ENCODE measurements at places on chromosomes 16 and 17.

DNA sequence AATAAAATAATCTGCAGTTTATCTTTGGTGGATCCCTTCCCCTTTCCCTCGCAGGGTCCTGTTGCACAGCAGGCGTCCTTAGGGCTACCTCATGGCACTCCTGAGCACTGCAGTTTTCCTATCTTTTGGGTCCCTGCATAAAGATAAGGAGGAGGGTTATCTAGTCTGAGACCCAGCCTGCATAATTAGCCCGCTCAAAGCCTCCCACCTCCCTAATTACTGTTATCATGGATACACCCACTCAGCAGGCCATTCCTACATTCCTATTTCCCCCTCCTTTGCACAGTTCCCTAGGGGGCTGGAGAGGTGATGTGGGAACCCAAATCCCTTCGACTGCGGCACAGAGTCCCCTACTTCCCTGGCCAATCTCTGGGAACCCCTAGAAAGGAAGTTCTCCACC lies 5.1 kb upstream of the CLUH start:
- no peak for DNase-seq

DNA sequence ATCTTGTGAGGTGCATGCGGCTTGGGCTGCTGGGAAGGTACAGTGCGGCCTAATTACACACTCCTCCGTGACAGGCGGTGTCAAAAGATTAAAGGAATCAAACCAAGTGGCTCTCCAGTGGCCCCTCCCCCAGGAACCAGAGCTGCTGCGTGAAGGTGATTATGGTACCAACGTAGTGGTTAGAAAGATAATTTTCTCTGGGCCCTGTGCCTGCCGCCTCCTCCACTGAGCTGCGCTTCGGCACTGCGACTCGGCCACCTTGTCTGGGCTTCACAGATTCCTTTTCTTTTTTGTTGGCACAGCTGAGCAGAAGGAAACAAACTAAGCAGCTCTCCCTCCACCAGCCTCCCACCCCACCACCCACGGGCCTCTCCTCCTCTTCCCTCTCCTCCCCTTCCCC lies 113.2 kb upstream of the SDK2 start:
- no peak for DNase-seq

DNA sequence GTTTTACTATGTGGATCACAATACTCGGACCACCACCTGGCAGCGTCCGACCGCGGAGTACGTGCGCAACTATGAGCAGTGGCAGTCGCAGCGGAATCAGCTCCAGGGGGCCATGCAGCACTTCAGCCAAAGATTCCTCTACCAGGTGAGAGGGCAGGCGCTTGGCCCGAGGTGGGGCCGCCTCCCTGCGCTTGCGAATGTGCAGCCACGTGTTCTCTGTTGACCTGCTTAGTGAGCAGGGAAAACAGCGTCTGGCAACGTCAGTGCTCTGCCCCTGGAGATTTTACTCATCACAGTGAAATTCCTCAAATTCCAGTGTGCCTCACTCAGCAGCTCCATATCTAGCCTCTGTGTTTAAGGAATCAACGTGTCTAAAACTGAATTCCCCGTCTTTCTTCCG lies 33.4 kb upstream of the CLEC18A start:
- no peak for DNase-seq

DNA sequence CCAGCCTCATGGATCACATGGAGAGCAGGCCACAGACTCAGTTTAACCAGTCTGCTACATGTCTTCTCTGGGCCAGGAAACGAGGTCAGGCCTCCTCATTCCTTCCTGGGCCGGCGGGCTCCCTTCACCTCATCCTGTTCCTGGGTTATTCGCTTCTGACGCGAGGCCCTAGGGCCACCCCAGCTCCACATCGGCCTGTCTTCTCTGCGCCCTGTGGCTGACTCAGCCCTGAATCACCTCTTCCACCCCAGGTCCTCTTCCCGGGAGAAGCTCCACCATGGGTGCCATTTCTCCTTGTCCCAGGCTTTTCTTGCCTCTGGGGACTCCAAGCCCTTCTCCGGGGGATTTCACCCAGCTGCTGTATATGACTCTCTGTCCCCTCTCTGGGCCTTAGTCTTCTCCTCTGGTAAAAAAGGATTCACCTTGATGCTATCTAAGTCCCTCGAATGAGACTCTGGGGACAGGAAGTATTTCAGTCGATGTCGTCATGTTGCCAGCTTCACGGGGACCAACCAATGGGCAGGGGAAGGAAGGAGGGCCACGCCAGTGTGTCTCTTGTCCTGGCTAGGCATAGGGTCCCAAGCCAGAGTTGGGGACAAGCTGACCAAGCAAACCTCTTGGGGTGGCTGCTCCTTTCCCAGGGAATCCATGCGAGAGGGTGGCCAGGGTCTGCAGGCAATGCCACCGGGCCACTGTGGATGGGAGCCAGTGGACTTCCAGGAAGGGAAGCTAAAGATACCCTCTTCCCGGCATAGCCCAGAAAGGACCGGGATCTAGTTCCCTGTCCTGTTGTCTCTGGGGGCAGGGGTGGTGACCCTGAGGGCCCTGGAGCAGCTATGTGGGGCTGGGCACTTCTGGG lies 58.7 kb downstream of the SOCS3 start:
- no peak for DNase-seq

GRCh38 chr17:48548523-48549280 lies 3.8 kb upstream of the HOXB2 start:
- DNase-seq: no peak

GRCh38 chr16:47359478-47359877 lies 101.4 kb downstream of the ITFG1 start:
- no peak for DNase-seq

DNA sequence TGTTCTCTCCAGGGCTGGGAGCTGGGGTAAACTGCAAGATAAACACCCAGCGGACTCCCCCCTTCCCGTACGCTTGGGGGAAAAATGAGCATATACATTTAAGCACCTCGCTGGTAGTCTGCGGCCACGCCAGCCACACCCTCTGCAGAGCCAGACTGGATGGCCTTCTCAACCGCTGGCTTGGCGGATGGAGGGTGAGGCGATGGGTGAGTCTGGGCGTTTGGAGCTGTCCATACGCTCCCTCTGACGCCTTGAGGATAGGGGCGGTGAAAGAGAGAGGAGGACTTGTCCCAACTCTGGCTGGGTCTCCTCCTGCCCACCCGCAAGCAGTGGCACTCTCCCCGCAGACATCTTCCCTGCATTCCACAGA lies 1.0 kb downstream of the ITGA3 start:
- no peak for DNase-seq

DNA sequence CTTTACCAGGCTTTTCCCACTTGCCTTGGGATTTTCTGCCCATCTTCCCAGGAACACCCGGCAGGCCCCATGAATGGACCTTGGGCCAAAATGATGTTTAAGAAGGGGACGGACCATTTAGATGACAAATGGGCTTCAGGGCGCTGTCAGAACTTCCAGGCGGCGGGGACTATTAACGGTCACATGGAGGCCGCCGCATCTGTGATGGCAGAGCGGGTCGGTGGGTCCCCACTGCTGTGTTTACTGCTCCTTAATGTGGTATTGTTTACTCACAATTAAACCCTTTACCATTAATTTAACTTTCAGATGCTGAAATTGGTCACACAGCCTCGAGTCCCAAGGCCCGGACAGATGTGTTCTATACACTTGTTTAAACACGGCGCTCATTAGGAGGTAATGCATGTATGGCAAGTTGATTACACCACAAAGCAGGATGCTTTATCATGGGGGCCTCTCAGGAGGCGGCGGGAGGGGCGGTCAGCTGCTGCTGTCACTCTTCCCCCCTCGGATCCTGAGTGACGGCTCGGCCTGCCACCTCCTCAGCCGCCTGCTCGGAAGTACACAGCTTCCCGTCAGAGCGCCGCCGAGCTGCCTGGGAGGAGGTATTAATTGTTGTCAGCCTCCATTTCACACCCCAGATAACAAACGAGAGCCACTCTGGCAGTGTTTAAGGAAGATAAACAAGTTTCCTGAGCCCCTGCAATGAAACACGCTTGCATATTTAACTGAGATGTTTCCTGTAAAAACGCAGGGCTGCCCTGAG lies 83.9 kb upstream of the IRX3 start:
- peak; percentile 67 for DNase-seq

- DNase-seq: no peak
Measured at GRCh38 chr17:51536627-51537026, 276.3 kb downstream of the UTP18 start.

GRCh38 chr16:47780213-47780875 lies 319.2 kb downstream of the PHKB start:
- DNase-seq: no peak

- DNase-seq: no peak
Measured at GRCh38 chr16:14539631-14540030, 90.4 kb downstream of the PARN start.

DNA sequence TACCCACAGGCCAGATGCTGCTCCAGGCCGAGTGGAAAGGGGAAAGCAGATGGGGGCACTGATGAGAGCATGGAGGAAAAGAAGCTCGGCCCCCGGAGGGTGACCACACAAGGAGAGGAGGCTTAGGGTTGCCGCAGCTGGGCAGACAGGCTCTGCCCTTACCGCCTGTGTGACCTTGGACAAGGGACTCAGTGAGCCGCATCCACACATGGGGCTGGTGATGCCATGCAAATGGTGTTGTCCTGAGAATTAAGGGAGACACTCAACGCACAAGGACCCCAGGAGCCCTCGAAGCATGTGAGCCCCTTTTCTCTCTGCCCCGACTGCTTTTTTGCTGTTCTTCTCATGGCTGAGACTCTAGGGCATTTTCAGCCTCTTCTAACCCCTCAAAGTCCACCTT lies 61.0 kb downstream of the PLXDC1 start:
- no peak for DNase-seq

DNA sequence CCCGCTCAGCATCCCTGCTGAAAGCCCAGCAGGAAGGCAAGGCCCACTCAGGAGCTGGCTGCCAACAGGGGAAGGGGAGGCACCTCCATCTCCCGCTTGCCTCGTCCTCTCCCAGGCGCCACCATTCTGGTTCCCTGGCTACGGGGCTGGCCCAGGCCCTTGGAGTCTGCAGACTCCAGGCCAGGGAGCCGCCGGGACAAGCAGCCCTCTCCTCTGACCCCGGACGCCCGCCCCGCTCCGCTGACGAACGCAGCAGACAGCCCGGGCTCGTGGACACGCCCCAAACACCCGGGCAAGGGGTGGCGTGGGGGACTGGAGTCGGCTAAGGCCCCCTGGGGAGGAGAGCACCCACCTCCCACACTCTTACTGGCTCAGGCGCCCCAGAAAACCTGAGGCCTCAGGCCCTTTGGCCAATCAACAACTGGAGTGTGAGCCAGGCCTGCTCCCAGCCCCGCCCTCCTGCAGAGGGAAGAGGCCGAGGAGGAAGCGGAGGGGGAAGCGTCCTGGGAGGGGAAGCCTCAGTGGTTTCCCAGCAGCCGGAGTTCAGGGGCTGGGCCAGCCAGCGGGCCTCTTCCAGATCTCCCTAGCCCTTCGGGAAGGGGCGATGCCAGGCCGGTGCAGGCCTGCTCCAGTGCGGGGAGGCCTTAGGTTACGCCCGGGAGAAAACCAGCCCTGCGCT lies 4.2 kb downstream of the MNT start:
- DNase-seq: peak; percentile 95

- no peak for DNase-seq
Measured at GRCh38 chr16:82460766-82461165, 166.0 kb upstream of the CDH13 start.

DNA sequence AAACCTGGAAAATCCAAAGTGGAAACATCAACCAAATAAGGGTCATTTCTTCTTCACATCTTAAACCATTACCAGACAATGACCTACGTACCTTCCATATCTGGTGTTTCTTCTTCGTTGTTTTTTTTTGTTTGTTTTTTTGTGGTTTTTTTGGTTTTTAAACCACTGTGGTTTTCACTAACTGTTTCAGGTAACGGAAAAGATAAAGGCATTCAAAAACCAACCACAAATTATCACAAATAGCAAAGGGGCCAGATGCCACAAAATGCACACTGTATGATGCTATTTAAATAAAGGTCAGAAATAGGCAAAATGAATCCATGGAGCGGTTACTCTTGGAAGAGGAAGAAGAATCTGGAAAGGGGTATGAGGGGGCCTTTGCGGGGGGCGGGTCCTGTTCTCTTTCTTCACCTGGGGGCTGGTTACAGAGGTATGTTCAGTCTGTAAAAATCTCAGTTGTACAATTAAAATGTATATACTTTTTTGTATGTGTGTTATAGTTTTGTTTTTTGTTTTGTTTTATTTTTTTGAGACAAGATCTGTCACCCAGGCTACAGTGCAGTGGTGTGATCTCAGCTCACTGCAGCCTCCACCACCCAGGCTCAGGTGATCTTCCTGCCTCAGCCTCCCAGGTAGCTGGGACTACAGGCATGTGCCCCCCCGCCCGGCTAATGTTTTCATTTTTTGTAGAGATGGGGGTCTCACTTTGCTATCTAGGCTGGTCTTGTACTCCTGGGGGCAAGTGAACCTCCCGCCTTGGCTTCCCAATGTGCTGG lies 29.6 kb downstream of the LITAF start:
- no peak for DNase-seq

GRCh38 chr17:79008666-79009387 lies 737 bp downstream of the CANT1 start:
- DNase-seq: peak; percentile 37

- no peak for DNase-seq
Measured at GRCh38 chr16:50208460-50208931, 55.4 kb downstream of the TENT4B start.

- DNase-seq: peak; percentile 52
Measured at GRCh38 chr16:77584205-77584859, 138.0 kb upstream of the NUDT7 start.

DNA sequence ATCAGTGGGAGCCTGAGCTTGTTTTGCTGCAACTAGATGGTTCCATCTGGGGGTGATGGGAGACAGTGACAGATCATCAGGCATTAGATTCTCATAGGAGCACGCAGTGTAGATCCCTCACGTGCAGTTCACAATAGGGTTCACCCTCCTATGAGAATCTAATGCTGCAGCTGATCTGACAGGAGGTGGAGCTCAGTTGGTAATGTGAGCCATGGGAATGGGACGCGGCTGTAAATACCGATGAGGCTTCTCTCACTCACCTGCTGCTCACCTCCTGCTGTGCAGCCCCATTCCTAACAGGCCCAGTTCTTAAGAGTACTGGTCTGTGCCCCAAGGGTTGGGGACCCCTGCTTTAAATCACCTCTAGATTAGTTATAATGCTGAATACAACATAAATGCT lies 137.5 kb upstream of the PLEKHM1 start:
- no peak for DNase-seq

DNA sequence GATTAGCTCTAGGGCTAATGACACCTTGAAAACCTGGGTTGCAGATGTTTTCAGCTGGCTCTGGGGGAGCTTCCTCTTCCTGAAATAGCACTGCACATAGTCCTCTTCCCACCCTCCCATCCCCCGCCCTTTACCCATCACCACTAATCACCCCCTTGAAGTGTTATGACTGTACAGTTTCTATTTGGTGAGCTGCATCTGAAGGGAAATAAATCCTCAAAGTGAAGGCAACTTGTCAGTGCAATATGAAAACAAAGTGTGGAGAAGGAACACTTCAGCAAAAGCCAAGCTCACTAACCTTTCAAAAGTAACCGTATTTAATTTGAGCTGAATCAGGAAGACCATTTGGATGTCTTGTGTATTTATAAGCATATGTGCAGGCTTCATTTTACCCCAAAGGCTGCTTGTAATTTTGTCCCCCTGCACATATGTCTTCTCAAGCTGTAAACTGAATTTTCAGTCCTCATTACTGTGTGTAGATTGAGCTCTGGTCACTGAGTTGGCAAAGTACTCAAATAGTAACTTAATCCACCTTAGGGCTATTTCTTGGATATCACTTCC lies 44.1 kb upstream of the CA10 start:
- no peak for DNase-seq
